ENCODE measurements at places on chromosomes 6 and 20. TPM values are rescaled to one million over a fixed set of nuclear protein-coding genes. Genes with fewer than 3 reads are reported as not detected.

The SLC24A3 gene
- 8.9 TPM for total RNA-seq

The PSMG4 gene
- total RNA-seq, result 17.3 TPM

The HLA-G gene
- total RNA-seq, result not detected

The COL9A3 gene
- 28.3 TPM for total RNA-seq

The RPL7L1 gene
- 89.2 TPM for total RNA-seq

The ZNF341 gene
- total RNA-seq, result 3.1 TPM

The NHSL1 gene
- total RNA-seq, result 23.1 TPM

The CCM2L gene
- 12.7 TPM for total RNA-seq

The PRICKLE4 gene
- 3.2 TPM for total RNA-seq

The ZBTB12 gene
- 14.4 TPM for total RNA-seq
